ENCODE measurements at places on chromosomes 1 and 21.

DNA sequence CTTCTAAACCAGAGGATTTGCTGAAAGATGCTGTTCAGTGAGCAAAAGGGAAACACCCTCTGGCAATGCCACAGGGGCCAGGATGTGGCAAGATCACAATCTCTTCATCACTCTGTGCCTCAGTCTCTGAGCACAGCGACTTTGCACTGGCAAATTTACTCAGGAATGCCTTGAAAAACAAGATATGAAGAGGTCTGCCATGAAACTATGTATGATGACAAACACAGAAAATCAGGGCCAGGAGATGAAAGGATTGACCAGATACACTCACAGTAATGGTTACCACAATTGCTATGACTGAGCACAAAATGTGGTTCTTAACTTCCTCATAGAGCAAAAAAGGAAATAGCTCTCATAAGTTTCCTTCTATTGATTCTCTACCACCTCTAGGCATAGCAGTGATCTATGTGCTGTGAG is 5.8 kb downstream of the TTC13 start:
- peak; percentile 48 for DNase-seq

- no peak for DNase-seq
Observed at GRCh38 chr1:18319099-18319498, 161.6 kb upstream of the KLHDC7A start.

DNA sequence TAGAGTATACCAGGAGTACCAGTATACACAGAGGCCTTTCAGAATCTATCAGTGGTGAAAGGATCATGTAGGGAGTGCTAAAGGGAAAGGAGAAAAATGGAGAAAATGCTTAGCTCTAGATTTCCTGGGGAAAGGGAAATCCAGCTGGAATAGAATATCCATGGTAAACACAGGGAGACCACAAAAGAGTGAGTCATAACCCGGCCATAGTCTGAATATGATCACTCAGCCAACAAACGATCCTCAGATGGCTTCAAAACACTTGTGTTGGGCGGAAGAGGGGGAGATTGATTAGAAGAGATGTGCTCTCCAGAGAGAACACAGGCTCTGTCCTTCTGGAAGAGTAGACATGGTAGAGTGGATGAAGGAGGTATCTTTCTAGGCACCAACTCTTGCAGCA is 180.6 kb downstream of the PAPPA2 start:
- DNase-seq: peak; percentile 82

GRCh38 chr1:235357485-235358373 is 9.5 kb upstream of the TBCE start:
- no peak for DNase-seq

DNA sequence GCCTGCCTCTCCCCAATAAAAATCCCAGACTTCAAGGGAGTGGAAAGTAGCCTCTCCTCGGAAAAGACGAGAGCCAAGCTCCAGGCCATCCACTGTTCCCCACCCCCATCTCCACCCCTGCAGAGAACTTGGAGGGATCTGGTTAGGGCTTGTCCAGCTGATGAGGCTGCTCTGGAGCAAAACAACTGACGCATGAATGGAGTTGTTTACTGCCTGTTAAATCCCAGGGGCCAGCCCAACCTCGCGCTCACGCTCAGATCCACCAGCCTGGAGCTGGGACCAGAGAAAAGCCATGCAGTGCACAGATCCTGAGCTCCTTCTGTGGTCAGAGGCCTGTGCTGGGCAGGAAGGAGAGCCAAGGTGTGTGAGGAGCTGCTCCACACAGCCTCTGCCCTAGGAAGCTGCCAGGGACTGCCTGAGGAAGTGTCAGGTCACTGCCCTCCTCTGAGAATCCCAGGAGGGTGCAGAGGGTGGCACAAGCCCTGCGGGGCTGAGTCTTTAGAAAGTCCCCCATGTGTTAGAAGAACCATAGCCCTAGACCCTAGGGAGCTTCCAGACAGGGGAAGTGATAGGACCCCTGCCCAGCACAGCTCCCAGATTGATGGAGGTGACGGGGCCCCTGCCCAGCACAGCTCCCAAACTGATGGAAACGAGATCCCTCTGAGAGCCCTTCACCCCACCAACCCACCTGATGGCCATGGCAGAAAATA is 109.0 kb upstream of the IPO9 start:
- DNase-seq: peak; percentile 80

- peak; percentile 43 for DNase-seq
Observed at GRCh38 chr1:183023601-183024316, 539 bp downstream of the LAMC1 start.

DNA sequence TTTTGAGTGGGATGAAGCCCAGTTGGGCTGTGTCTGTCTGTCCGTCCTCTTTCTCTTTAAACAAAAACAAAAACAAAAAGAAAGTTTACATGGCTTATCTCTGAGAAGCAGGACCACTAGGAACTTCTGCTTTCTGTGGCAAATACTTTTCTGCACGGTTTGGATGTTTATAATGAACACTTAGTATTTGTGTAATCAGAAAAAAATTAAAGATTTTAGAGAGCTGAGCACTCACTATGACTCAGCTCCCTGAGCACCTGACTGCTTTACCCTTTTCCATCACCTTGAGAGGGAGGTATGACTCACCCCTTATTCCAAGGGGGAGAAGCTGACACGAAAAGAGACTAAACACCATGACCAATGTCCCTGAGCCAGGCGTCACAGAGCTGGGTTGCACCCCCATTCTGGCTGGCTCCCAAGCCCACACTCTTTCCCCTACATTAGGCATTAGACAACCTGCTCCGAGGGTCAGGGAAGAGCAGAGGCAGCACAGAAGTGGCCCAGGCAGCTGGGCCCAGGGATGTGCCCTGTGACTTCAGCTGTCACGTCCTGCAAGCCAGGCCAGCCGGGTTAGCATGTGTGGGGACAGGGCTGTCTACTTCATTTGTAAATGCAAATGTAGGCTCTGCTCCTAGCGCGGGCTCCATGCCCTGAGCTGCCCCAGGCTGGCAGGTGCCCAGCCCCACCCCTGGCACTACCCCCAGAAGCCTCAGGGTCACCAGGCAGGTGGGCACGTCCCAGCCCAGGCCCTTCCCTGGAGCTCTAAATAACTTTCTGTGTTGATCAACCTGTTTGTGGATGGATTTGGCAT is 30.4 kb downstream of the RAP1GAP start:
- no peak for DNase-seq

DNA sequence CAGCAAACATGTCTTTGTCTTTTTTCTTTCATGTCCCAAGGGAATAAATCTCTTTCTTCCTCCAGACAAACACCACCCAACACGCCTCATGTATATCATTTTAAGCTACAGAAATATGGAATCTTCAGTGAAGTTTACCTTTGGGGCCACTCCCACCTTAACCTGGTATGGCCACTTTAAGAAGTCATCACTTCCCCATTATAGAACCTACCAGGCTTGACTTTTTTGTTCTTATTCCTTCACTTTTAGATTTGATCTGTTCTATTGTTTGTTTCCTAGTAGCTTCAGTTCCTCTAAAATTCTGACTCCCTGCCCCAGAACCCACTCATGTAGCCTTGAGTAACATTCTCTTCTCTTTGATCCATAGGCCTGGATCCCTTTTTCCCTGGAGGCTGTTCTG is 226.3 kb downstream of the HLX start:
- DNase-seq: no peak
